ENCODE measurements at places on chromosomes 12 and 14. TPM values are rescaled to one million over a fixed set of nuclear protein-coding genes. Genes with fewer than 3 reads are reported as not detected.

Gene NAB2
- total RNA-seq = 38.0 TPM

- DNase-seq = no peak
Observed at GRCh38 chr12:104999347-104999685, 13.2 kb downstream of the NOPCHAP1 start.

DNA sequence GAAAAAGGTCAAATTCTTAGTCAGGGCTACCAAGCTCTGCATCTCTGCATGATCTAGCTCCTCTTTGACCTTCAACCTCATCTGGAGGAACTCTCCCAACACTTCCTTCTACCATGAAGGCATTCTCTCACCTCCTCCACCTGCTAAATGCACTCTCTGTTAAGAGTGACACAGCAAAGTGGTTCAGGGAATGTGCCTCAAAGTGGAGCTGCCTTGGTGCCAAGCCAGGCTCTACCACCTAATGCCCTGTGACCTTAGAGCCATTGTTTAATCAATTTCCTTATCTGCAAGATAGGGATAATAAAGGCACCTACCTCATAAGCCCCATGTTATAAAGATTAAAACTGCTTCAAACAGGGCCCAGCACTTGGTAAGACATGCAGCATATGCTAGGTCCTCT lies 236.7 kb downstream of the ANO2 start:
- DNase-seq = no peak

GRCh38 chr12:87953256-87953860 lies 75.8 kb downstream of the C12orf50 start:
- DNase-seq = peak; percentile 37

GRCh38 chr14:51401272-51401671 lies 161.2 kb downstream of the TMX1 start:
- DNase-seq = no peak

Gene AICDA
- not detected for total RNA-seq

Gene PDE3A
- 7.1 TPM for total RNA-seq

- no peak for DNase-seq
Observed at GRCh38 chr12:126676434-126676833, 1590.5 kb upstream of the TMEM132C start.

DNA sequence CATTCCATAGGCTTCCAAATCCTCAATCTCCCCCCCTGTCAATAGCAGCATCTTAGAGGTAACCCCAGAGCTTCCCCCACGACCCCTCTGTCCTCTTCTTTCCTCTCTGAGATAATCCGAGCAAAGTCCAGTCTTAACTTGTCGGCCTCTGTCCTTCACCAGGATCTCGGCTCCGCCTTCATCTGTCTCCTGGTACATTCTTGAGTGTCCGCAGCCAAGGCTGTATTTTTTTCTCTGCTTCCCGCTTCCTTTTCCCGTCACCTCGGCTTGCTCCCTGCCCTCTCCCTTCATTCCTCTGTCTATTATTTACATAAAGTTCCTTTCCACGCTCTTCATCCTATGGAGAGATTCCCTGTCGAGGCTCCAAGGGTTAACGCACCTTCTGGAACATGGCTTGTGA lies 153.9 kb upstream of the GSC start:
- DNase-seq = no peak

DNA sequence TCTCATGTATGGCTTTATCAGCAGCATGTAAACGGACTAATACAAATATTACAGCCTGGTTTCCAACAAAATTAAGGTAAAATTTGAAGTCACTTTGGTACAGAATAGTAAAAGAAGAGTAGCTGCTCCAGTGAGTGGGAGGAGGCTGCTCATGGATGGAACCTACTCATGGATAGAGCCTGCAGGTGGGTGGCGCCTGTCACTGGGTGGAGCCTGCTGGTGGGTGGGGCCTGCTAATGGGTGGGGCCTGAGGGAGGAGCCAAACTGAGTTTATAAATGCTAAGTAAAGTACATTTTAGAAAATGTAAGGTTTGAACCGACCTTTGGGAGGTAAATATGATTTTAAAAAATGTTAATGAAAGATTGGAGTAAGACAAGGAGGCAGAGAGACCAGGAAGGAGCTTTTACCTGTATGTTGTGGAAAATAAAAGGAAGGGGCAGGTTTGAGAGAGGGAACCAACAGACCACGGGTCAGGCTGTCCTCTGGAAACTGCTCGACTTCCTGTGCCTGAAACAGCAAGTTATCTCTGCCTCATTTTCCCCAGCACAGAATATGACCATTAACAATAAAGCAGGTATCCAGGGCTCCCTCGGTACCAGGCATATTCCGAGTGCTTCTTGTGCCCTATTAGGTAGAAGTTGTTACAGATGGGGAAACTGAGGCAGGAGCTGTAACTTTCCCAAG lies 55.9 kb upstream of the SEL1L start:
- DNase-seq = no peak

- DNase-seq = no peak
Observed at GRCh38 chr14:99158646-99159165, 113.3 kb downstream of the BCL11B start.

Gene ACSS3
- total RNA-seq = 26.8 TPM

- no peak for DNase-seq
Observed at GRCh38 chr12:6819106-6820030, 2.3 kb upstream of the GPR162 start.

All from fibroblast of villous mesenchyme (primary cell).